Activated effector memory CD4-positive, alpha-beta T cell treated with Interleukin-2 at 50 U/mL for 16 hours (primary cell): ENCODE measurements at places on chromosomes 16 and 17.

DNA sequence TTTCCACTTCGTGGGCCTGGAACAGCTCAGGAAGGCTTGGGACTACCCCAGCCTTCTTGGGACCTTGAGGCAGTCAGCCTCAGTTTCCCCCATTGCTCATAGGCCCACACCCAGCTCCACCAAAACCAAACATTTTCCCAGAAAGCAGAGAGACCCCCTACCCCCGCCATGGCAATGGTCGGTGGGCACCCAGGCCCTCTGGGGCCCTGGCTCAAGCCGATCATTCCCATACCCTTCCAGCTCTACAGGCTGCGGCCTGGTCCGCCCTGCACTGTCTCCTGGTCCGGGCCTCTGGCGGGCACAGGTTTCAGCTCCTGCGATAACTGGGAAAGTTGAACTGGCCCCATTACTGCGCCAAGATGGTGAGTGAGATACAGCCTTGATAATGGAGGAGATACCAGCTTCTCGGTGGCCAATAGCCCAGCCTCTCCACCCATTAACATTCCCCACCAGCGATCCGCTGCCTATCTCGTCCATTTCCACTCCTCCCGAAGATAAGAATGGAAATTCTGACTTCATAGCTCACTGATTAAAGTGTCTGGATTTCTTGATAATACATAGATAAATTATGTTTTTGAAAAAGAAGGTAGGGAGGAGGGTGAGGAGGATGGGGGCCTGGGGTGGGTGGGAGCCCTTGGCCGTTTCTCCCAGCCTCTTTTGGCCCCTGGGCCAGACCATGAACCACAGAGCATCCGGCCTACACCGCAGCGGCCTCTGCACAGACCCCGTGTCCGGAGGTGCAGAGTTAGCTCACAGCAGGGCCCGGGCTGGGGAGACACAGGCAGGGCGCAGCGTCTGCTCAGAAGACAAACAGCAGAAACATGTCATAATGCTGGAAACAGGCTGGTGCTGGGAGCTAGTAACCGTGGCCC is 11.6 kb downstream of the ZFPM1 start:
- DNase-seq: no peak

DNA sequence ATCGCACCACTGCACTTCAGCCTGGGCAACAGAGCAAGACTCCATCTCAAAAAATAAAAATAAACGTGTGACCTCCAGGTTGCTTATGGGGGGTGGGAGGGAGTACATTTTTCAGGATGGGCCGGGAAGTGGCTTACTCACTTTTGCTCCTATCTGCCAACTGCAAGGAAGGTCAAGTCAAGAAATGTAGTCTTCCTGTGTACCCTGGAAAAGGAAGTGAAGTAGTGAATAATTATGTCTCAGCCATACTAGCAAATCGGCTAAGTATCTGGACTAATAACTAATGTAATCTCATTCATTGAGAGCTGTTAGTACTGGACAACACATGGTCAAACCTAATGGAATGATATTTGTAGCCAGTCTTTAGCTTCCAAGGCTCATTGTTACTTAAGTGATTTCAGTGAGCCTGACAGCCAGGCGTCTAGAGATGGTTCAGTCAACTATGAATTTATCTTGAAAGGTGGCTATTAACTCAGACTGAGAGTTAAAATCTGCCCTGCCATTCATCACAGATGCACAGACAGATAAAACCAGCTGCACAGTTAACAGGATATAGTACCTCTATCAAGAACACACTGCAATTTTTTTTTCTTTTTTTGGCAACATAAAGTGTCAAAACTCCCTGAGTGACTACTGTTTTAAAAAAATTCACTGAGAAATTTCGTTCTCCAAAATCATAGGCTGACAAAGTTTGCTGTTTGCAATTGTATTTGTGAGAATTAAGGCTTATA is 3.7 kb upstream of the TACO1 start:
- no peak for DNase-seq

DNA sequence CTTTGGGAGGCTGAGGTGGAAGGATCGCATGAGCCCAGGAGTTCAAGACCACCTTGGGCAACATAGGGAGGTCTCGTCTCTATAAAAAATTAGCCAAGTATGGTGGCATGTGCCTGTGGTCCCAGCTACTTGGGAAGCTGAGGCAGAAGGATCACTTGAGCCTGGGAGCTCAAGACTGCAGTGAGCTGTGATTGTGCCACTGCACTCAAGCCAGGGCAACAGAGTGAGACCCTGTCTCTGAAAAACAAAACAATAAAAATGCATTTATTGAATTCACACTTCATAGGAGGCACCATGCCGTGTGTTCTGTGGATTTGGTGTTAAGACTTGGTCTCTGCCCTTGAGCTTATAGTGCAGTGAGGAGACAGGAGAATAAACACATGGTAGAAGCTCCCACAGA is 2.4 kb downstream of the TBC1D24 start:
- DNase-seq: no peak

DNA sequence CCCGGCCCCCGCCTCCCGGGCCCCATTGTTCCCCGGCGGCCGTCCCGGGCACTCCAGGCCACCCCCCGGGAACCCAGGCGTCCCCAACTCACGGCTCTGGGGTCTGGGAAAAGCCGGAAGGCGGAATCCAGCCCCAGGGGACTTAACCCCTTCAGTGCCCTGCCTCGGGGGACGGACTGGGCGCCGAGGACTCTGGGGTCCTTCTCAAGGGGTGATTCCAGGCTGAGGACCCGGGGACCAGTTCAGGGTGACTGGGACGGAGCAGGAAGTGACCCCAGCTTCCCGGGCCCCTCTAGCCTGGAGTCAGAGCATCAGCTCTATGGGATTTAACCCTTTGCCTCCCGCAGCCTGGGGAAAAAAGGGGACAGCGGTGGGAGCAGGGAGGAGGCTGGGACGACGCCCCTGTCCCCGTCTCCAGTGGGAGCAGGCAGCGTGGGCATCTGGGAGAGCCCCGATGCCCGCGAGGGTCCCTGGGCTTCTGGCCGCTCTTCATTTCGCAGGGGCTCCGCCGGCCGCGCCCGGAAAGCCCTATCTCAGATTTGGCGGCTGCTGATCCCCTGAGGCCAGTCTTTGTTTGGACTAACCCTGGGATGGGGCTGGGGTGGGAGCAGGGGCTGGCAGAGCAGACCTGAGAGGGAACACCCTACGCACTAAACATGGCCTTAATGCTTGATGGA is at the start of gene ZNF629:
ZNF629 (minus strand) TSS at position 270 of the 677 bp plus-strand sequence. CDS start 2,723 bp downstream, outside the sequence.
- DNase-seq: no peak

GRCh38 chr17:3573246-3574100 is 15.9 kb upstream of the TRPV3 start:
- DNase-seq: no peak

GRCh38 chr17:17035490-17035889 is 6.8 kb upstream of the MPRIP start:
- no peak for DNase-seq

DNA sequence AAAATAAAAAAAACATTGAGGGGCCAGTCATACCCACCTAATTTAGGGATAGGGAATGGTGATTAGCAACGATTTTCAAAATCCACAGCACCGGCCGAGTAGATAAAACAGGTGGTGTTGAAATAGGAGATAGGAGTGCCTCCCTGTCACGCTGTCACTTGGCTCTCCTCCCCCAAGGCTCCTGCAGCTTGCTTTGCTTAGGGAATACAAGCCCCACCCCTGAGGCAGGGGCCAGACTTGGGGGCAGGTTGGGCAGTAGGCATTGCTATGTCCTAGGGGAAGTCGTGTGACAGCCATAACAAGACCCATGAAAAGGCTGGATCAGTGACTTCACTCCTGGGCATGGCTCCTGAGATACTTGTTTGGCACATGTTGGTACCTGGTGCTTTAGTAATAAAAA is 25.8 kb downstream of the POLR2A start:
- DNase-seq: no peak

- DNase-seq: no peak
Observed at GRCh38 chr17:55330344-55330933, 65.7 kb downstream of the HLF start.
